ENCODE measurements at places on chromosomes 13 and 19. TPM values are rescaled to one million over a fixed set of nuclear protein-coding genes. Genes with fewer than 3 reads are reported as not detected.

Gene ZNF20
- total RNA-seq = 3.5 TPM

Gene PRX
- total RNA-seq = 1.9 TPM

Gene VSTM1
- not detected for total RNA-seq

Gene FPR1
- total RNA-seq = not detected

Gene BRSK1
- total RNA-seq = 5.6 TPM

Gene EID2
- total RNA-seq = 8.4 TPM

Gene MAG
- not detected for total RNA-seq

Gene C19orf81
- total RNA-seq = not detected

Gene KLK3
- not detected for total RNA-seq

Gene LILRA2
- not detected for total RNA-seq

Gene TMEM221
- not detected for total RNA-seq

Gene CYP4F8
- total RNA-seq = under 0.01 TPM

Gene MAMSTR
- 1.7 TPM for total RNA-seq

Gene CKM
- 0.43 TPM for total RNA-seq

Gene CACNG6
- 1.3 TPM for total RNA-seq

Gene RNF17
- total RNA-seq = 0.86 TPM

Gene ZNF723
- not detected for total RNA-seq

Gene GGN
- total RNA-seq = 0.86 TPM

Gene ZNF541
- total RNA-seq = under 0.01 TPM

Gene SOHLH2
- total RNA-seq = 0.43 TPM

Gene SMIM24
- not detected for total RNA-seq

Gene RNF113B
- total RNA-seq = not detected

Gene ATP1A3
- not detected for total RNA-seq

Gene ZNF223
- 4.5 TPM for total RNA-seq

Gene ZNF536
- not detected for total RNA-seq

Gene CLEC11A
- total RNA-seq = 25.4 TPM

Gene LILRB1
- total RNA-seq = not detected

Gene ZNF224
- 20.0 TPM for total RNA-seq

Gene ZNF726
- 4.5 TPM for total RNA-seq

Gene ZNF90
- 0.97 TPM for total RNA-seq

Gene NKPD1
- under 0.01 TPM for total RNA-seq

Gene REEP6
- 0.97 TPM for total RNA-seq

Gene TNNT1
- under 0.01 TPM for total RNA-seq

Gene MAB21L1
- total RNA-seq = 0.32 TPM

Gene HNRNPM
- total RNA-seq = 41.9 TPM

Gene ZNF665
- 0.86 TPM for total RNA-seq

Gene CEACAM6
- not detected for total RNA-seq

Gene JUND
- total RNA-seq = 111 TPM

Gene PROSER1
- total RNA-seq = 12.5 TPM

Gene CGB5
- not detected for total RNA-seq

Gene KLK5
- total RNA-seq = not detected

Gene NLRP5
- total RNA-seq = not detected

Gene MYH14
- not detected for total RNA-seq

Gene FCAR
- not detected for total RNA-seq

Gene SMIM44
- total RNA-seq = not detected

Gene CNOT3
- total RNA-seq = 7.7 TPM

Gene EFNA2
- not detected for total RNA-seq

Gene NECTIN2
- total RNA-seq = 134 TPM

Gene CERS1
- total RNA-seq = 0.32 TPM

Gene FAM216B
- not detected for total RNA-seq

Gene STAP2
- total RNA-seq = 10.6 TPM

Gene PLIN4
- 0.32 TPM for total RNA-seq

Gene VSTM2B
- total RNA-seq = not detected

Gene GPR12
- total RNA-seq = not detected

Gene GRK1
- total RNA-seq = not detected

Gene IFI30
- 29.0 TPM for total RNA-seq

Gene ZNF429
- total RNA-seq = 1.9 TPM
